ENCODE measurements at places on chromosomes 1 and 21.

GRCh38 chr1:183251959-183252450 lies 65.9 kb downstream of the LAMC2 start:
- DNase-seq = no peak

- no peak for DNase-seq
Observed at GRCh38 chr1:156347331-156347730, 9.0 kb downstream of the TSACC start.

GRCh38 chr1:201742476-201742875 lies 86.5 kb upstream of the IPO9 start:
- no peak for DNase-seq

DNA sequence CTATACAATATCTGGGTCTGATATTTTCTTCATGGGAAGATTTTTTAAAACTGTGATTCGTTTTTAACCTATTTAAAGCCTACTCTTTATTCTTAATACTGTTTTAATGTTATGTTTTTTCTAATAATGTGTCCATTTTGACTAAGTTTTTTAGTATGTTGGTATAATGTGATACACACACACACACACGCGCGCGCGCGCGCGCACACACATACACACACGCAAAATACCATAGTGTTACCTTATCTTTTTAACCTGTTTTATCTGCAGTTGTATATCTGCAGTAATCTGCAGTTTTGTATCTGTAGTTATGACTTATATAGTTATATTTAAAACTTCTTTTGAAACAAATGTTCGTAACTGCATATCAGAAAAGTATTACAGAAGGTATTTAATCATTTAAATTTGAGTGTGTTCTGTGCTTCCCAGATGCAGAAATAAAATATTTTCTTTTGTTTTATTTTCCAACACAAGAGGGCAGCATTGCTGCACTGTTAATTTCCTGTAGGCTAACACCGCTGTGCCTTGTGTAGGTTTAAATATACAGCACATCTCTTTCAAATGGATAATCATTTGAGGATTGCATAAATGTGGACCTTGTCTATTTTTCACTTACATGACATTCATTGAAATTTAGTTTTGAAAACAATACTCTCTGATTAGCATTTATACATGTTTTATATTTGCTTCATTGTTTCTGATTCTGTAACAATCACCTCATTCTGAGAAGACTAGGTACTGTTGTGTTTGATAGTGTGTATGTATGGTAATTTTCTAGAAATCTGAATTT lies 166.1 kb downstream of the PDE4B start:
- peak; percentile 49 for DNase-seq

GRCh38 chr1:30696831-30697230 lies 26.6 kb downstream of the MATN1 start:
- no peak for DNase-seq

DNA sequence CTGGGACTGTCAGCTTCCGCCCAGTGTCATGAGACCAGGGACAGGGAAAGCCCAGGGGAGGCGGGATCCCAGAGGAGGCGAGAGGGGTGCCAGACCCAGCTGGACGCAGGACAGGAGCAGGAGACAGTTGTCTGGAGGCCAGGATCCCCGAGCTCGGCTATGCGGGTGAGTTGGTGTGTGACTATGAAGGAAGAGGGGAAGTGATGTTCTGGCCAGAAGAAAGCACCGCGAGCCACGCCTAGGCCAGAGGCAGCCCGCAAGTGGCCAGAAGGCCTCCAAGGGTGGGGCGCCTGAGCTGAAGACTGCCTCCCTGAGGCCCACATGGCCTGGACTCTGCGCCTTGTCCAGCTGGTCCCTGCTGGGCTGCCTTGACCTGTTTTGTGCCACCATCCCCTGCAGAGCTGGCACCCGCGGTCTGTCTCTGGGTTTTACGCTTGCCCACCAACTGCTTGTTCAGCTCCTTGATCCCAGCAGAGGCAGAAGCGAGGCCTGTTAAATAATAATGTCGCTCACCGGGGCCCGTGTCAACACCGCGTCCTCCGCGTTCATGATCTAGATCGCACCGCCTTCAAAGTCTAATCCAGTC lies 85.2 kb upstream of the ACTL8 start:
- no peak for DNase-seq

GRCh38 chr1:102550729-102551384 lies 554.1 kb upstream of the OLFM3 start:
- DNase-seq = no peak

DNA sequence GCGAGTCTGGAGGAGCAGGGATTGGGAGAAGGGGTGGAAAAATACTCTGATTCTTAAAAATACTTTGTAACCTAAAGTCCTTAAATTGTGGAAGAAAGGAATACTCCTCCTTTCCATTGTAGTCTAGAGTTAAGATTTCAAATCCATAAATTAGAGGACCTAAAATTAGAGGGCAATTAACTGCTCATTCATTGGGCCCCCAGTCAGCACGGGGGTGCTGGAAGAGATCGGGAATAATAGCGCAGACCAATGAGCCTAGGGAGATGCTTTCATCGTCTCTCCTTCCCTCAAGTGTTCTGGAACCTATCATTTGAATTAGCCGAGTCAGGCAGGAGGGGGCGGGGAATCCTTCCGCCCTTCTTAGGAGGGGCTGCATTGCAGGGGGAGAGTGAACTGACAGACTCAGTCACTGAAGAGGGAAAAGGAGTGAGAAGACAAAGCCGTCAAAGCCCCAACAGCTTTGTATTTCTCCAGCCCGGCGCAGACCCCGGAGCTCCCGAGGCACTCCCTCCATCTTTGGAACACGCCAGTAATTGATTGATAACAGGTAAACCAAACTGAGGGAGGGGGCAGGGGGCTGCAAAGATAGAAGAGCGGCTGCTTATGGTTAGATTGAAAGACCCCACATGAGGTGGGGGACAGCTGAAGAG lies at the start of gene MLLT11:
Gene MLLT11, plus strand, starts transcription at position 391 of the 650 bp plus-strand sequence. CDS start 6,828 bp downstream, outside the sequence.
- no peak for DNase-seq

DNA sequence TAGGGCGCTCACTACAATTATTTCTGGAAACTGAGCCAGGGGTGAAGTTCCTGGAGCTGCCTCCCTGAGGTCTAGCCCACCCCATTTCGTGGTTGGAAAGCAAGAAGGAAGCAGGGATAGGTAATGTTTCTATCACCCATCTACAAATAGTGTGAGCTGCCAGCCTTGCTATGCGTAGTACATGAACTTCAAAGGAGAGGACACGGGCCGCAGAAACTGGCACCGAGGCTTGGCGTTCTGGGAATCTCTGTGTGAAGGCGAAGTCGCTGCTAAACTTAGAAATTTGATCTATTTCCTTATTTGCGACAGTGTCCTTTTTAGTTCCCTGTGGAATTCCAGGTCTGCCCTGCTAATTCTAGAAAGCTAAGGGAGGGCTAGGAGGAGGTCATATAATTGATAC lies 49.6 kb upstream of the NTPCR start:
- DNase-seq = no peak

DNA sequence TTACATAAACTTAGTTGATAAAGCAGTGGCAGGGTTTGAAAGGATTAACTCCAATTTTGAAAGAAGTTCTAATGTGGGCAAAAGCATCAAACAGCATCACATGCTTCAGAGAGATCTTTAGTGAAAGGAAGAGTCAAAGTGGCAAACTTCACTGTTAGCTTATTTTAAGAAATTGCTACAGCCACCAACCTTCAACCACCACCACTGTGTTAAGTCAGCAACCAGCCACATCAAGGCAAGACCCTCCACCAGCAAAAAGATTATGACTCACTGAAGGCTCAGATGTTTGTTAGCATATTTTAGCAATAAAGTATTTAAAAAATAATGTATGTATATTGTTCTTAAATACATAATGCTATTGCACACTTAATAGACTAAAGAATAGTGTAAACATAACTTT lies 21.3 kb upstream of the MAGI3 start:
- DNase-seq = no peak

- no peak for DNase-seq
Observed at GRCh38 chr1:91819038-91819788, 66.7 kb downstream of the TGFBR3 start.

- DNase-seq = no peak
Observed at GRCh38 chr1:175268720-175269119, 76.1 kb upstream of the KIAA0040 start.

DNA sequence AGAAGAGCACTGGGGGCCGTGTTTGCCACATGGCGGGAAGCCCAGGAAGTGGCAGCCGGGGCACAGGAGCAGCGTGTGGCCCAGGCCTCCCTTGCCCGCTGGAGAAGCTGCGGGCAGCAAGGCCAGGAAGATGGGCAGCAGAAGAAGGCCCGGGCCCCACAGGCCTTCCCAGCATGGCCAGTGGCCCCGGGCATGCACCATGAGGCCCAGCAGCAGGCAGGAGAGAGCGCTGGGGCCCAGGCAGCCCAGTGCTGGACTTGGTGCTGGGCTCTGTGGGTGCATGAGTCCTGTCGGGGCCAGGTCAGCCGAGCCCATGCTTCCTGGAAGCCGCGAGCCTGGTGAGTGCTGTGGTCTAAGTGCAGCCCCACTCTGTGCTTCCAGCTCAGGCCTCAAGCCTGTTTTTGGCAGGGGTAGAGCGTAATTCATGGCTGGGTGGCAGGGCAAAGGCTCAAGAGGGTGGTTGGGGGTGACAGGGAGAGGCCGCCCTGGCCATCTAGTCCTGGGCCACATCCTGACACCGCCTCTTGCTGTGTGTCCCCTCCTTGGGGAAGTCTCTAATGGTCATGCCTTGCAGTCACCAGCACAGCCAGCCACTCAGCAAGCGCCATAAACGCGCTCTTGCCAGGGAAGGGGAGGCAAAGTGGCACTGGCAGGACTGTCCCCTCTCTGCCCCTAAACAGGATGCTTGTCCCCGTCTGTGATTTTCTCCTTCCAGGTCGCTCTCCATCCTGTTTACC lies 21.3 kb downstream of the MTHFR start:
- DNase-seq = no peak

- no peak for DNase-seq
Observed at GRCh38 chr1:199124351-199124750, 485.5 kb downstream of the PTPRC start.

DNA sequence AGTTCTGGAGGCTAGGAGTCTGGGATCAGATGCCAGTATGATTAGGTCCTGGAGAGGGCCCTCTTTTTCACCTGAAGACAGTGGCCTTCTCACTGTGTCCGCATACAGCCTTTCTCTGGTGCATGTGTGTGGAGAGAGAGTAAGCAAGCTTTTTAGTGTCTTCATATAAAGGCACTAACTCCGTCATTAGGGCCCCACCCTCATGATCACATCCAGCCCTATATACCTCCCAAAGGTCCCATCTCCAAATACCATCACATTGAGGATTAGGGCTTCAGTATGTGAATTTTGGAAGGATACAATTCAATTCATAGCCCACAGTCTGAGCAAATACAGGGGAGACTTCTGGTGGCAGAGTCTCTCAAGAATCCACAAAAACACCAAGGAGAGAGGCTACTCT lies 176.6 kb downstream of the BACH1 start:
- DNase-seq = no peak

DNA sequence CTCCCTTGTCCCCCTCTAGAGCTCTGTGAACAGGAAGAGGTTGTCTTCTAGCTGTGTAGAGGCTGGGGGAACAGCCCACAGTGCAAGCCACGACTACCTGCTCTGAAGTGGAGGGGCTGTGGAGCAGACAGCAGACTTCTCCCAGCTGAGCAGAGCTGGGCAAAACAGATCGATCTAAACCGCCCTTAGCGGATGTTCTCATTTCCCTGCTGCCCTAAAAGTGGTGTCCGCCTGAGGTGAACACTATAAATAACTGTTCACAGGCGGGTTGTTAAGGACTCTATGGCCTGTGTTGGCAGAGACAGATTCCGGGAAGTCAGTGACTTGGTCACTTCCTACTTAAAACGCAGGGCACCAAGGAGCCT lies 203.2 kb downstream of the RHOU start:
- no peak for DNase-seq

DNA sequence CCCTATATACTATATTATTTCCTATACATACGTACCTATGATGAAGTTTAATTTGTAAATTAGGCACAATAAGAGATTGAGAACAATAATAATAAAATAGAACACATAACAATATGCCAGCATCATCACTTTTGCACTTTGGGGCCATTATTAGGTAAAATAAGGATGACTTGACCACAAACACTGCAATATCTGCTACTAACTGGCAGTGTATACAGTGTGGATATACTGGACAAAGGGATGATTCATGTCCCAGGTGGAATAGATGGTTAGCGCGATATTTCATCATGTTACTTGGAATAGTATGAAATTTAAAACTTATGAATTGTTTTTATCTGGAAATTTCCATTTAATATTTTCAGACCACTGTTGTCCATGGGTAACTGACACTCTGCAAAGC lies 35.4 kb upstream of the TXLNA start:
- no peak for DNase-seq

DNA sequence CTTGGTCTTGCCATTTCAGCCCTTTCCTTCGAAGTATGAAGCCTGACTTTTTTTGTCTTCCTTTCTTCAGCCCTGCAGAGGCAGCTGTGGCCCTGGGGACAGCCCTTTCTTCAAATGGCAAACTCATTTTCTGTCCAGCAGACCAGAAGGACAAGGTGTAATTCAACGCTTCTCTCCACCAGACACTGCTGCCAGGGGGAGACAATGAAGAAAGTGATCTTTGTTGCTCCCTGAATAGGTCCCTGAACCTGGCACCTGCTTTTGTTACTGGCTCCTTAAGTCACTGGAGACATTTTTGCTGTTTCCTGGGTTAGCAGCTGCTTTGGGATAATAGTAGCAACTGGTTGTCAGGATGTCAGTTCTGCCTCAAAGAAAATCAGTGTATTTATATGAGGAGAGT lies 50.8 kb upstream of the MACF1 start:
- DNase-seq = no peak

GRCh38 chr1:168082008-168082876 lies 54.5 kb downstream of the GPR161 start:
- peak; percentile 28 for DNase-seq

DNA sequence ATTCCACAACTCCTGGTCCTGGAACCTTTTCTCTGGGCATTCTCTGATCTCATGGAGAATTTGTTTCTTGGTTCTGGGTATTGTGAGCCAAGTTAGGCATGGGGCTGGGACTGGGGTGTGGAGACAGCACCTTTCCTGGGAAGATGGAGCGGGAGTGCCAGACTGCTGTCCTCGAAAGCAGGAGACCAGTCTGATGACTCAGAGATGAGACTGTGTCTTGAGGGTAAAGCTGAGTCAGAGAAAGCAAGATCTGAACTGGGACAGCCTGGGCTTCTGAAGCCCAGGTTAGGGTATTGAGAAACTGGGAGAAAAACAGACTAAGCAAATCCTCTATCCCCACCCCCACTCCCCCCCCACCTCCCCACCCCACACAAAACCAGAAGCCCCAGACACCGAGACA lies 2.2 kb upstream of the KANK4 start:
- no peak for DNase-seq
